PC-9 (cell line): ENCODE measurements at places on chromosomes 13 and 19. TPM values are rescaled to one million over a fixed set of nuclear protein-coding genes. Genes with fewer than 3 reads are reported as not detected.
A peak's percentile ranks its signal among the peaks of the same experiment; 100 is the strongest.

- peak; percentile 37 for DNase-seq
- H3K4me1 ChIP-seq = peaks cover 32% of the 10 kb centered on the region
- H3K27ac ChIP-seq = no peak overlapping the region
- H3K27me3 ChIP-seq = no peaks in the 10 kb centered on the region
These were observed 1.1 kb downstream of the SLC15A1 start for GRCh38 chr13:98751367-98751782.

GRCh38 chr19:2048959-2049740 lies 1.9 kb downstream of the MKNK2 start:
- peak overlapping the region; percentile 87 for H3K4me3 ChIP-seq
- no peak for DNase-seq
- 0 out of 2 replicates have a peak overlapping the region, but pooled peaks have one; percentile 24 for H3K27ac ChIP-seq
- no peaks in the 10 kb centered on the region for H3K36me3 ChIP-seq

DNA sequence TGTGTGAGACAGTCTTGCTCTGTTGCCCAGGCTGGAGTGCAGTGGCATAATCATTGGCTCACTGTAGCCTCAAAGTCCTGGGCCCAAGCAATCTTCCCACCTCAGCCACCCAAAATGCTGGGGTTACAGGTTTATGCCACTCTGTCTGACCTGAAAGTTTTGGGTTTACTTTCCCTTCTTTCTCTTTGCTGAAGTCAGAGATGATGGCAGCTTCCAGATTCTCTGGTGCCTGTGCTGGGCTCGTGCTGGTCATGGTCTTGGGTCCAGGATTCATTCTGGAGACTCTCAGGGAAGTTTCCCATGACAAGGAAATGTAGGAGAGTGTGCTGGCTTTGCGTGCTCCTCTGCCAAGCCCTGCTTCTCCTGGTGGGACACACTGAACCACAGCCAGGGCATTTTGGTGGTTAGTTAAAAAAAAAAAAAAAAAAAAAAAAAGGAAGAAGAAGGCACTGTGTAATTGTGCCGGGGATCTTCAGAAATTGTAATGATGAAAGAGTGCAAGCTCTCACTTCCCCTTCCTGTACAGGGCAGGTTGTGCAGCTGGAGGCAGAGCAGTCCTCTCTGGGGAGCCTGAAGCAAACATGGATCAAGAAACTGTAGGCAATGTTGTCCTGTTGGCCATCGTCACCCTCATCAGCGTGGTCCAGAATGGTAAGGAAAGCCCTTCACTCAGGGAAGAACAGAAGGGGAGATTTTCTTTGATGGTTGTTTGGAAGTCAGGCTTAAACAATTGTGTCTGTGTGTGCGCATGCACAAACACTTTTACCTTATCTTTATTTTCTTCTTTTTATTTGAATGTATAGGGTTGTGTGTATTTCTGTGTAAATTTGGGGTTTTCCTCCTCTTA lies at the start of gene ALOX5AP:
Gene ALOX5AP (plus strand): TSS at position 519 of the 847 bp plus-strand sequence. CDS start 63 bp downstream, at position 582.
- no peaks in the 10 kb centered on the region for H3K36me3 ChIP-seq
- H3K4me1 ChIP-seq = peaks cover 39% of the 10 kb centered on the region
- no peaks in the 10 kb centered on the region for H3K27me3 ChIP-seq
- no peak for DNase-seq

DNA sequence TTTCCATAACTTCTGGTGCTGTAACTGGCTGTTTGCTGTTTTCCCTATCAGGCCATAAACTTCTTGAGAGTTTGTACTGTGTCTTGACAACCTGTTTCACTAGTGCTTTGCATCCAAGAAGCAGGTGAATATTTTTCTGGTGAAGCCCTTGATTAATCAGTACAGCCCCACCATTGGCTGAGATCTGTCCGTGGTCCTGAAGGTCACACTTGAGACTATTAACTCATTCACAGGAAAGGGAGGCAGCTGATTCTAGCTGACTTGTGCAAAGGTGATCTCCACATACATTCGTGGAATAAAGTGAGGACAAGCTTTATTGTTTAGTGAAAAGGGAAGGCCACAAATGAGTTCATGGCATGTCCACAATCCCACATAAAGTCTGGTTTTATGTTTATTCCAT lies 61.4 kb upstream of the ZNF835 start:
- no peaks in the 10 kb centered on the region for H3K27me3 ChIP-seq
- H3K36me3 ChIP-seq = no peaks in the 10 kb centered on the region
- no peak overlapping the region for H3K4me3 ChIP-seq
- H3K4me1 ChIP-seq = no peaks in the 10 kb centered on the region

GRCh38 chr19:36482876-36483275 lies 6.5 kb downstream of the ZNF566 start:
- H3K4me3 ChIP-seq = no peak overlapping the region
- DNase-seq = no peak
- H3K27ac ChIP-seq = no peak overlapping the region
- peaks cover 28% of the 10 kb centered on the region; the same call in 1 of the 2 replicates for H3K36me3 ChIP-seq
- 0 out of 2 replicates have a peak, but pooled peaks cover under 1% of the 10 kb centered on the region for H3K4me1 ChIP-seq
- no peaks in the 10 kb centered on the region for H3K27me3 ChIP-seq

- peaks cover 52% of the 10 kb centered on the region for H3K4me1 ChIP-seq
- H3K36me3 ChIP-seq = no peaks in the 10 kb centered on the region
- H3K4me3 ChIP-seq = peak overlapping the region; percentile 36; the same call in 1 of the 2 replicates
- H3K27me3 ChIP-seq = no peaks in the 10 kb centered on the region
- H3K27ac ChIP-seq = peak overlapping the region; percentile 90
- DNase-seq = peak; percentile 82
These were observed 3.5 kb upstream of the SBNO2 start for GRCh38 chr19:1177322-1178114.

DNA sequence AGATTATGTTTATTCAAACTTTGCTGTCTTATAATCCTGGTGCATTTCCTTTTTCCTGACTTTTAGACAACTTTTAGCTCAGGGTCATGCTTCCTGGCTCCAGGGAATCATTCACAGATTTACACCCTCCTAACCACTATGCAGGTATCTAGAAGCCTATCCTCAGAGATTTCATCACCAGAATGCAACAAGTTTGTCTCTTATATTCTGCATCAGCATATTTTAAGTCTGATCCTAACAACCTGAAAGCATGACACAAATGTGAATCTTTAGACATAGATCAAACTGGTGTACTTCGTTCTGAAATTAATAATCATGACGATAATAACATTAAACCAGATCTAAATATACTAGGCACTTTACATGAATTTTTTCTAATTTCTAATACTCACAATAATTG lies 100.0 kb downstream of the TRPC4 start:
- no peak for DNase-seq
- H3K27ac ChIP-seq = no peak overlapping the region
- H3K36me3 ChIP-seq = no peaks in the 10 kb centered on the region
- no peaks in the 10 kb centered on the region for H3K27me3 ChIP-seq

DNA sequence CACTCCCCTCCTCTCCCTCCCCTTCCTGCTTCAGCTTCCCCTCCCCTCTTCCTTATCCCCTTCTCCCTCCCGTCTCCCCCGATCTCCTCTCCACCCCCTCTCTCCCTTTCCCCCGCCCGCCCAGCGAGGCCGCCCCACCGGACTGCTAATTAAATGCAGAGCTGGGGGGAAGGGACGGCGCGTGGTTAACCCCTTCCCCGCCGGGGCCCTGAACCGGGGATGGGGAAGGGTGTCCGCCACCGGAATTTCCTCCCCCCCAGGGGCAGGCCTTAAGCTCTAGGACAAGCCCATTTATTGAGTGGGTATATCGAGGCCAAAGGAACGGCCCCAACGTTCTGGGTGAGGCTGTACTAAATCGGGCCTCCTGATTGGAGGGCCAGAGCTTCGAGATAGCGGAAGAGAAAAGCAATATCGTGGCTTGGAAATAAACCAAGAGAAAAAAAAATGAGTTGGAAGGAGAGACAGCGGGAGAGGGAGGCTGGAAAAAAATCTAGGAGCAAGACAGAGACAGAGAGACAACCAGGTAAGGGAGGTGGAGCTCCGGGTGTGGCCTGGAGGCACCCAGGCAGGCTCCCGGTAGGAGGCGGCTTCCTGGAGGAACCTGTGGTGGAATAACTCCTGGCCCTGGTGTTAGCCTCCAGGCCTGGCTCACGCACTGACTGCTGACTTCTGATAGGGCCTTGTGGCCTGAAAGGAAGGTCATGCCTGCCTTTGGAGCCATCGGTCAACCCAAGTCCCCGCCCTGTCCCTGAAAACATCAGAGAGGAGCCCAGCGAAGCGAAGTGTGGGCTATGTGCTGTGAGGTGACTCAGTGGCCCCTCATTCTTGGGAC lies 11.6 kb upstream of the JUND start:
- no peaks in the 10 kb centered on the region for H3K36me3 ChIP-seq
- peak; percentile 64 for DNase-seq
- H3K27ac ChIP-seq = peak overlapping the region; percentile 58
- peaks cover 13% of the 10 kb centered on the region for H3K4me1 ChIP-seq
- peak overlapping the region; percentile 62 for H3K4me3 ChIP-seq

- no peaks in the 10 kb centered on the region for H3K27me3 ChIP-seq
- peak; percentile 95 for DNase-seq
- no peak overlapping the region; the same call in 1 of the 2 replicates for H3K4me3 ChIP-seq
- H3K27ac ChIP-seq = no peak overlapping the region
These were observed 1.9 kb upstream of the FXYD7 start for GRCh38 chr19:35140962-35141836.

URAD gene
- not detected in 2 replicates for total RNA-seq

STXBP2 gene
- total RNA-seq = 148 and 201 TPM in 2 replicates

POMP gene
- total RNA-seq = 44.2 and 63.7 TPM in 2 replicates

CCDC106 gene
- total RNA-seq = 3.2 and 6.7 TPM in 2 replicates

CYP4F3 gene
- 57.6 and 70.7 TPM in 2 replicates for total RNA-seq
